ENCODE measurements at places on chromosomes 3 and 15. TPM values are rescaled to one million over a fixed set of nuclear protein-coding genes. Genes with fewer than 3 reads are reported as not detected.

SOX14 gene
- total RNA-seq = not detected

CDC25A gene
- 58.2 TPM for total RNA-seq

MASP1 gene
- not detected for total RNA-seq

TIMP4 gene
- not detected for total RNA-seq

SLC2A2 gene
- not detected for total RNA-seq

FBXL22 gene
- total RNA-seq = 0.92 TPM

FBN1 gene
- 0.13 TPM for total RNA-seq

CAND2 gene
- 2.6 TPM for total RNA-seq

PRTG gene
- not detected for total RNA-seq

LARP6 gene
- 0.15 TPM for total RNA-seq

GOLGA8S gene
- total RNA-seq = 0.11 TPM

SPINK8 gene
- total RNA-seq = not detected

PODXL2 gene
- 1.5 TPM for total RNA-seq

BMF gene
- total RNA-seq = 7.7 TPM

STAC gene
- not detected for total RNA-seq

GPR176 gene
- total RNA-seq = 0.11 TPM

PCSK6 gene
- total RNA-seq = 1.3 TPM

CCDC9B gene
- total RNA-seq = 0.17 TPM

NDN gene
- 1.4 TPM for total RNA-seq

TNNC1 gene
- 2.1 TPM for total RNA-seq

OR5K2 gene
- not detected for total RNA-seq

GPD1L gene
- 15.4 TPM for total RNA-seq

SHISA5 gene
- 78.1 TPM for total RNA-seq

AADACL2 gene
- total RNA-seq = not detected

PLIN1 gene
- 0.25 TPM for total RNA-seq

AP2M1 gene
- total RNA-seq = 244 TPM

C3orf49 gene
- not detected for total RNA-seq

RTF1 gene
- 28.3 TPM for total RNA-seq

PPM1L gene
- 3.2 TPM for total RNA-seq

CFAP100 gene
- not detected for total RNA-seq

IGSF10 gene
- not detected for total RNA-seq

ECE2 gene
- not detected for total RNA-seq

TGM4 gene
- not detected for total RNA-seq

IL17RE gene
- 1.3 TPM for total RNA-seq

ISLR2 gene
- total RNA-seq = not detected

CKMT1A gene
- not detected for total RNA-seq

ADAMTS7 gene
- total RNA-seq = 0.23 TPM
